Activated naive CD4-positive, alpha-beta T cell (primary cell): ENCODE measurements at places on chromosomes 12 and 14.

GRCh38 chr14:50062438-50063085, 53.8 kb downstream of the VCPKMT start:
- DNase-seq: peak; percentile 61

DNA sequence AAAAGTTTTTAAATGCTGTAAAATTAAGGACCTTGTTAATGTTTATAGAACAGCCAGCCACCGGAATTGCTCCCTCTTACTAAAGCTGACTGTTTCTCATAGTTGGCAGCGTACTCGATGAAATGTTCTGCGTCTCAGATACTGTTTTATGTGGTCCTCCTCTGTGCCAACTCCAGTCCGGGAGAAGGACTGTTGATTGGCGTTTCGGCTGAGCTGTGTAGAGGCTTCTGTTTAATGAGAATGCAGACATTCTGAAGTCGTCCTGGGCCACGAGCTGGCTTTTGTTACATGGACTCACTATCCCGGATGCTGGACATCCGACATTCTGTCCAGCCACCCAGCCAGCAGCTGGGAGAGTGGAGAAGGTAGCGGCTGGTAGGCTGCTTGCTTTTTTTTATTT, 75.4 kb downstream of the WDR20 start:
- no peak for DNase-seq

DNA sequence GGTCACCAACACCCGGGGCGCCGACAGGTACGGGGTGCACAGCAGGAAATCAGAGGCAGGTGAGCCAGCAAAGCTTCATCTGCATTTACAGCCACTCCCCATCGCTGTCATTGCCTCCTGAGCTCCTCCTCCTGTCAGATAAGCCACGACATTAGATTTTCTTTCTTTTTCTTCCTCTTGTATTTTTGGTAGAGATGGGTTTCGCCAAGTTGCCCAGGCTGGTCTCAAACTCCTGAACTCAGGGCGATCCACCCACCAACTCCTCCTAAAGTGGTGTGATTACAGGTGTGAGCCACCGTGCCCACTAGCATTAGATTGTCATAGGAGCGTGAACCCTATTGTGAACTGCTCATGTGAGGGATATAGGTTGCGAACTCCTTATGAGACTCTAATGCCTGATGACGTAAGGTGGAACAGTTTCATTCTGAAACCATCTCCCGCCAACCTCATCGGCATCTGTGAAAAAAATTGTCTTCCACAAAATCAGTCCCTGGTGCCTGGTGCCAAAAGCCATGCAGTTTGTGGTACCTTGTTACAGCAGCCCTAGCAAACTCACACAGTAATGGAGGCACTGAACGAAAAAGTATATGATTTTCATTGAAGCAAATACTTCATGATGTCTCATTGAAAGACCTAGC, 1.5 kb downstream of the STYK1 start:
- no peak for DNase-seq

DNA sequence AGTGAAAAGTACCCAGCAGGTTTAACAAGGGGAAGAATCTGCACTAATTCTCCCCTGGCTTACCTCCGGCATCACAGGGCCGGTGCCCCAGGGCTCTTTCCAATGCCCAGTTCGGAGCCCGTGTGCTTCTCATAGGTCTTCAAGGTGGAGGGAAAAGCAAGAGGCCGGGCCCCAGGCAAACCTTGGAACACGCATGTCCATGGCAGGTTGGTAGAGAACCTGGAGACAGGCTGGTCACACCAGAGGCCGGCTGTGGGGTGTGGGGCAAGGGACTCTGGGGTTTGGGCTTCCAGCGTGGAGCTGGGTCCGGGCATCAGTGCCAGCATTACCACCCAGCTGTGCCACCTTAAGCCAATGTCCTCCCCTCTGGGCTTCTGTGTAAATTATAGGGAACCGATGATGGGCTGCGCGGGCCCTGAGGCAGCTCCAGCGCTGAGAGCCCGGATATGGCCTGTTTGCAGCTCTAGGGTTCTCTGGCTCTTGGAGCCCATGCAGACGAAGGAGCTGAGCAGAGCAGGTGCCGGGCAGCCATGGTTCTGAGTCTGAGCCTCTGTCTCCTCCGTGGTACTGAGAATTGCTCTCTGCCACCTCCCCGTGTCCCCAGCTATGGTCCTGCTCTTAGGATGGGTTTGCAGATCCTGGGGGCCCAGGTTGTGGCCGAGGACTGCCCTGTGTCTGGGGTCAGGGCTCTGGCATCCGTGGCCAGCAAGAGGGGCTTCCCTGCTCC, 197.0 kb upstream of the C14orf180 start:
- DNase-seq: no peak

GRCh38 chr14:95054346-95055280, 102.7 kb downstream of the DICER1 start:
- DNase-seq: no peak

DNA sequence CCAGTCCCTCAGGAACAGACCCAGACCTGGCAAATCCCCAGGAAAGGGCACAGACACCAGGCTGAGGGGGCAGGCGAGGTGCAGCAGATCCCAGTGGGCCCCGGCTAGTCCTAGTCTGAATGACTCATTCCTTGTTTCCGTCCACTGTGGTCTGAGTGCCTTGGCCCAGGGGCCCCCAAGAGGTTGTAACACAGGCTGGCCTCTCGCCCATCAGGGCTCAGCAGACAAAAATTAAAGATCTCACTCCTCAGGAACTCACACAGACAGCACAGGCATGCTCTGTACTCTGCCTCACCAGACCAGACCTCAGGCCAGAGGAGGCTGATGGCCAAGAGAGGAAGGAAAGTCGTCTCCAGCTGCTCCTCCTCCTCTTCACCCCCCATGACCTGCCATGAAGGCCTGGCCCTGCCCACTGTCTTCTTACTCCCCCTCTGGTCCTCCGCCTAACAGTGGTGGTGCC, 7.7 kb upstream of the LTBP2 start:
- DNase-seq: no peak

- DNase-seq: no peak
Observed at GRCh38 chr12:49776858-49777257, 35.5 kb downstream of the TMBIM6 start.

DNA sequence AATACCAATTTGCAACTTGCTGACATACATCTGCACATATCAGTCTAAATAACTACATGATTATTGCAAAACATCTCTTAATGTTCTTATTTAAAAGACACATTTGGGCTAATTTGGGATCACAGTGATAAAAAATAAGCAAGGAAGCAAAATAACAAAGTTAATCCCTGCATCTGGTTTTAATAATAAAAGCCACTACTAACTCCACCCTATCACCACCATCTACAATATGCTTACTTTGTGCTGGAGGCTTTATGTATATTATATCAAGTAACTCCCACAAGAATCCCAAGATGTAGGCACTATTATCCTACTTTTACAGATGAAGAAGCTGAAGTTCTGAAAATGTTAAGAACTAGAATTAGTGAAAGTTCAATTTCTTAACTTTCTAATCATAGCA, 45.7 kb downstream of the TAOK3 start:
- DNase-seq: no peak

- no peak for DNase-seq
Observed at GRCh38 chr12:70540996-70541395, 96.2 kb downstream of the PTPRB start.

DNA sequence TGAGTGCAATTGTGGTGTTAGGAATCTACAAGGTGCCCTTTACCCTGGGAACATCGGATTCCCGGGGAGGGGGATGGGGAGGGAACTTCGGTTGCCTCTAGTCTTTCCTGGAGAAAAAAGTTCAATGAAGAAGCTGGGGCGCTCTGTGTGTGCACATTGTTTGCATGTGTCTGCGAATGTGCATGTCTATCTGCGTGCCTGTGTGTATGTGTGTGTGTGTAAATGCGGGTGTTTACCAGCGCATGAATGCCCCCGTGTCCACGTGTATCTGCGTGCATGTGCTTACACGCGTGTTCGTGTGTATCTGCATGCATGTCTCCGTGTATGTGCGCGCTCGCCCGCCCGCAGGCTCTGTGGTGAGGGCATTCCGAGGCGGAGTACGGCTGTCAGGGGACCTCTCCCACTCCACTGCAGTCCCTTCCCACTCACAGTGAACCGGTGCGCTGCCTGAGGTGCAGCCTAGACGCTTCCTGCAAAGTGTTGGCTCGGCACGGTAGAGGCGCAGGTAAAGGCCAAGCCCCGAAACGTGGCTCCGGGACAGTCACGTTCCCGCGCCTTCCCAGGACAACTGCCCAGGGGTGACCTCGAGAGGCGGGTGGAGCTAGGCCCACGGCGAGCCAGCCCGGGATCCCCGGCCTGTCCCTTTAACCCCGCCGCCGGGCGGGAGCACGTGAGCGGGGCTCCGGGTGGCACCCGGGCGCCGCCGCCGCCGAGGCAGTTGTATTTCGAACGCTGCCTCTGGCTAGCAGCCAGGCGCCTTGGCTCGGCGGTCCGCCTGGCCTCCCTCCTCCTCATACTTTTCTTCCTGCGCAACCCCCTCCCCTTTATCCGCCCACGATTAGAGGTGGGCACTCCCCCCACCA, 539 bp upstream of the HMGA2 start:
- DNase-seq: no peak

GRCh38 chr12:50545786-50546185, 41.0 kb downstream of the DIP2B start:
- no peak for DNase-seq
